Activated CD8-positive, alpha-beta memory T cell treated with anti-CD3 and anti-CD28 coated beads for 1 hour (primary cell): ENCODE measurements at places on chromosomes 2 and 18.

DNA sequence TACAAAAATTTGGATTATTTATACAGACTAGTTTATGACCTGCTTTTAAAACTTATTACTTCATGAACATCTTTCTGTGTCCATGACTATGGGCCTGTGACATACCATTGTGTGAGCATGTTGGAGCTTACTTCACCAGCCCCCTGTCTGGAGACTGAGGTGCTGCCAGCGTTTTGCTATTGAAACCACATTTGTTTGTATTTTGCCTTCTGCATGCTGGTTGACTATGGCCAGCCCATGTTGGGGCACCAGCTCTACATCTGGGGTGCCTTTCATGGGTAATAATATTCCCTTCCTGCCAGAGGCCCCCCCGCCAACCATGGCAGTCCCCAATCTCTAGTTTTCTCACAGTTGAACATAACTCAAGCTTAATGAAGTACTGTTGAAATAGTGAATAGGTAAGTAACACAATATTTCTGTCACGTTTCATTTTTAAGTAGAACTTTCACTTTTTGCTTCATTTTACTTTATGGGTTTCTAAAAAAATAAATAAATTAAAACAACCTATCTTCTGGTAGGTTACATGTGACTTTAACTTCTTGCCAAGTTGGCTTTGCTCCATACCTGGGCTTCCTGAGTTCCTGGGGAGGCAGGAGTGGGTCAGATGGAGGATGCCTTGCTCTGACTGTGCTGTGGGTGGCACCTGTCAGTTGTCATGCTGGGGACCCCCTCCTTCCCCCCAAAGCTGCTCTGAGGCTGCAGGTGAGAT lies 63.9 kb downstream of the DGKD start:
- DNase-seq = no peak

DNA sequence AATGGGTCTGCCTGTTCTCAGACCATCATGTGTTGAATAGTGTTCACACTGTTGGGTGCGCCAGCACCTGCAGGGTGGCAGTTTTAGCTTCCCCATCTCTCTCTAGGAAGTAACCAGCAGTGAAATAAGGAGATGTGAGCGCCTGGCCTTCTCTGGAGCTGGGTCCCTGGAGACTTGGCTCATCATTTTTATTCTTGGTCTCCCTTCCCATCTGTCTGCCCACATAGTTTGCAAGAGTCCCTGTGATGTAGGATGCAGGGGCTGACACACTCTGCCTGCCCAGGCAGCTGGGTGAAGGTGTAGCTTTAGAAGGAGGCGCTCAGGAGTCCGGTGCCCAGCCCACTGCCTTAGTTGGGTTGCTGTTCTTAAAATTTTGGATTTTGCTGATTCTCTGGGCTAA lies 172.2 kb downstream of the LDLRAD4 start:
- DNase-seq = no peak

GRCh38 chr2:192585418-192585817 lies 390.7 kb upstream of the TMEFF2 start:
- no peak for DNase-seq

DNA sequence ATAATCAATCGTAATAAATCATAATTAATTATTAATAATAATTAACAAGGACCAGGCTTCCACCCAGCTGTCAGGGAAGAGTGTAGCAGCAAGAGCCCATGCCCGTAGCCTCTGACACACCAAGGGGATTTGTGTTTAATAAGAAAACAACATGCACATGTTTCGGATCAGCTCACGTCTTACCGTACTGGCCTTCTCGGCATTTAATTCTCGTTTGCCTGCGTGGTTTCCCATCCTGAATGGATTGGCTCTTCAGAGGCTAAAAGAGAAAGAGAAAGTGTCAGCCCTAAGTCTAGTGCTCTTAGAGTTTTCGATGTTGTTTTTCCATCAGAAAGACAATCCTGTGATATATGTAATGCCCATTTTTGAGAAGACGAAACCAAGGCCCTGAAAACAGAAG lies 27.6 kb downstream of the MBP start:
- DNase-seq = no peak

DNA sequence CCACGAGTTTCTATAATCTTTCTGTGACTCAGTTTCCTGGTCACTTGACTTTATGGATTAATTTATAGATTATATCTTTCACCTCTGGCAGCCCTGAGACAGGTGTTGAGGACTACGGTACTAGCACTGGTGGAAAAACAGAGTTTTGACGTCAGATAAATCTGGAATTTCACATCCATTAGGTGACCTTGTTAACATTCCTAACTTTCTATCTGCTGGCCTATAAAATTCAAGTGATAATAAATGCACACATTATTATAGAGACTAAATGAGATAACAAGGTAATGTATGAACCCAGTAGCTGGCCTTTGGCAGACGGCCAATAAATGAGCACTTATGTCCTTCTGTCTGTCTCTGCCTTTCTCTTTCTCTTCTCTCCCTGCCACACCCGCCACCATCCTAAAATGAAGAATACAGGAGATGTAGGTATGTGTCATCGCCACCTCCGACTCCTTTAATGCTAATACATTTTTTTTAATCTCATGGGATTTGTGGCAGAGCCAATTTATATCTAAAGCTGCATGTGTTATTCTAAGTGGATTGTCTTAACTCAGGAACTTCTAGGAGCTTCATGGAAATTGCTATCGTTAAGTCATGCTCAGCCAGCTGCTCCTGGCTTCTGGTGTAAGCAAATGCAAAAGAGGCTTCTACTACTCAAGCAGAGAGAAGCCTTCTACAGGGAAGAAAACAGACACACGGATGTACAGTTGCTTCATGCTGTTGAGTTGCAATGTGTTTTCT lies 2.3 kb downstream of the TM4SF20 start:
- DNase-seq = no peak

- DNase-seq = no peak
These were observed 2.6 kb downstream of the HOXD9 start for GRCh38 chr2:176124947-176125771.

DNA sequence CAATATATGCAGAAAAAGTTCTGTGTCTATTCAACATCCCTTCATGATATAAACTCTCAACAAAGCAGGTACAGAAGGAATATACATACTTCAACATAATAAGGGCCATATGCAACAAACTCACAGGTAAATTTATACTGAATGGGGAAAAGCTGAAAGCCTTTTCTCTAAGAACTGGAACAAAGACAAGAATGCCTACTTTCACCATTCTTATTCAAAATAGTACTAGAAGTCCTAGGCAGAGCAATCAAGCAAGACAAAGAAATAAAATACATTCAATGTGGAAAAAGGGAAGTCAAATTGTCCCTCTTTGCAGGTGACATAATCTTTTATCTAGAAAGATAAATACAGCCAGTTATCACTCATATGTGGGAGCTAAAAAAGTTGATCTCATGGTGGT lies 116.3 kb downstream of the ACVR1 start:
- no peak for DNase-seq

- no peak for DNase-seq
These were observed 305.5 kb upstream of the HDAC4 start for GRCh38 chr2:239706367-239706766.

GRCh38 chr2:189226017-189226416 lies 46.5 kb upstream of the COL5A2 start:
- no peak for DNase-seq

DNA sequence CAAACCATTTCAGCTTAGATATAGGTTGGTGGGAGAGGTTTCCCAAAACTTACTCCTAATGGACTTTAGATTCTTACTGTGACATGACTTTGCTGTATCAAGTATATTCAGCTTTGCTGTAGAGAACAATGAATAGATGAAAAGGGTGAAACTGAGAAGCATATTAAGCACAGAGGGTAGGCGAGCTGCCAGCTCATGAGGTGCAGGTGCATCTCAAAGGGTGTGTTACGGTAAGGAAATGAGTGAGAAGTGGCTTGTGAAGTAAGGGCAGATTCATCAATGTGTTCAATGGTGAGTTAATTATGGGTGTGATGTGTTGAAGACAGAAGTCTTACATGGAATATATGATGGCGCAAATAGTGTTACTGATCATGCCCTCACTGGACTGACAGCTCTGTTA lies 49.3 kb downstream of the CD8B2 start:
- DNase-seq = no peak

GRCh38 chr2:16036951-16037350 lies 96.6 kb downstream of the MYCN start:
- DNase-seq = no peak

DNA sequence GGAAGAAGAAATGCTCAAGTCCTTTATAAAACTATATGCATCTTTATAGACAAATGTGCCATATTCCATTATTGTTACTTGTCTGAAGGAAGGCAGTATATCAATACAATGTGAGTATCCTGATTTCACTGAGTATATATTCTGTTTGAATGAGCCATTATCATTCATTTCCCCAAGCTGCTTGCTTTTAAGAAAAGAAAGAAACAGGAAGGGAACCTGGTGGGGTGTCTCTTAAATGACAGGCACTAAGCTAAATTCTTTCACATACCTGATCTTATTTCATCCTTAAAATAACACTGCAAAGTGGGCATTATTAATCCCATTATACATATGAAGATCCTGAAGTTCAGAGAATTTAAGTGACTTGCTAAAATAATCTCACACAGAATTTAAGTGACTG lies 307.9 kb downstream of the SLC8A1 start:
- DNase-seq = no peak

- DNase-seq = no peak
These were observed 1325.4 kb upstream of the ZEB2 start for GRCh38 chr2:145845207-145845894.

DNA sequence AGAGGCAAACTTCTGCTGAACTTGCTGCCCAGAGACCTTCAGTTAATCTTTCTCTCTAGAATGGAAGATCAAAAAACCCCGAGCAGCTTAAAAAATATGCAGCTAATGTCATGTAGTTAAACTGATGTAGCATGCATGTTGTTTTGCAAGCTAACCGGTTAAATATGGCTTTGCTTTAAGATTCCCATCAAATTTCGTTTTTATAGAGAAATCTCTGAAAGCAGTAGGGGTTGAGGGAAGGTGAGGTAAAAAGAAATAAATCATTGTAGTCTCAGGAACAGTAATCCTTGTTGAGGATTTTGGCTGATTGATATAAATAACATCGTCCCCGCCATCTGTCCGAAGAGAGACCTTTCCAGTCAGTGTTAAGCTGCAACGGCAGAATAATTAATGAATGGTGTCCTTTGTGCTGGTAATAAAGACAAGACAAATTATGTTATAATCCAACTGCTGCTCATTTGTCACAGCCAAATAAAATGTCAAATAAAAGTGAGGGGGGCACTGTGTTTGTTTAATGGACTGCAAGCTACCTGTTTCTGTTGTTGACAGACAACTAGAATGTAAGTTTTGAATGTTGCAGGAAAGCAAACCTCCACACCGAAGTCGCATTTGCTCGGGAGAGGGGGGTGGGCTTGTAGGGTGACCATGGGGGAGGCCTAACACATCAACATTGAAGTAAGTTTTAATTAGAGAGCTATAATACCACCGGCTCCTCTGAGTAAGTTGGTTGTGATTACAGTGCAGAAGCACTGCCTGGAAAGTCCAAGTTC lies 555.5 kb downstream of the ARHGAP15 start:
- no peak for DNase-seq

DNA sequence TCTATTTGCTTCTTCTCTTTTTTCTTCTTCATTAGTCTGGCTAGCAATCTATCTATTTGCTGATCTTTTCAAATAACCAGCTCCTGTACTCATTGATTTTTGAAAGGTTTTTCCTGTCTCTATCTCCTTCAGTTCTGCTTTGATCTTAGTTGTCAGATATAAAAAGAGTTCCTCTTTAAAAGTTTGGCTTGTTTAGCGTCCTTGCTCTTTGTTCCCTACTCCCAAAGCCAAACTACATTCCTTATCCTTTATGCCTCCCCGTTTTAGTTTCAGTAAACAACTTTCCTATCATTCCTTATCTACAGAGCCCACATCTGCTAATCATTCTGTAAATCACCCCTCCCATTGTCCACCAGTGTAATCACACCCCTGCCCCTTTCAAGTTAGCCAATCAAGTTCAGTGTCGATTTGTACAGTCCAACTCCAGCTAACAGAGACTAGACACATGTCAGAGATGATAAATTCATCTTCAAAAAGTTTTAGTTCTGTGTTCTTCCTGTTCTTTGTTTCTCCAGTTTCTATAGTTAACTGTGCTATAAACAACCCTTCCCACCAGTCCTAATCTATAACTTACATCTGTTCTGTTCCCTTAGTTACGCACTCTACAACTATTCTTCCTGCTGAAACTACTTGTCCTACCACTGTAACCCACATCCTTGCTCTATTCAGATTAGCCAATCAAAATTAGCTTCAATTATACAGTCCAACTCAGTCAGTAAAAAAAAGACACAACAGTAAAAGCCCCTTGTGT lies 44.4 kb downstream of the TFPI start:
- DNase-seq = no peak

GRCh38 chr18:13136904-13137669 lies 81.5 kb upstream of the LDLRAD4 start:
- DNase-seq = no peak

DNA sequence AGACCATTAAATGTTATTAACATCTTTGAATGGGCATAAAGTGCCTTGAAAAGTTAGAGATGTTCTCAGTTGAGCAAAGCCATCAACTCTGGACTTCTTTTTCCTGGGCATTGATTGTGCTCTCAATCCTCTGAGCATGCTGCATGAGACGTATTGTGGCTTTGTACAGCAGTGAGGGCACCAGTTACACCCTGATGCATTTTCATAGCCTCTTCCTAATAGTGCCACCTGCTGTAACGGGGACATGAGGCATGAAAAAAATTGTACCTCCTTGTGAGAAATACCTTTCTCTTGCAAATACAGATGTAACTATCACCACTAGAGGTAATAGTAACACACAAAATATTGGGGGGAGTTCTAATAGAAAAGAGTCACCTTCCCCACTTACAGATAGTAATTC lies 697.5 kb downstream of the TMEM182 start:
- no peak for DNase-seq
